ENCODE measurements at places on chromosomes 13 and 19.

DNA sequence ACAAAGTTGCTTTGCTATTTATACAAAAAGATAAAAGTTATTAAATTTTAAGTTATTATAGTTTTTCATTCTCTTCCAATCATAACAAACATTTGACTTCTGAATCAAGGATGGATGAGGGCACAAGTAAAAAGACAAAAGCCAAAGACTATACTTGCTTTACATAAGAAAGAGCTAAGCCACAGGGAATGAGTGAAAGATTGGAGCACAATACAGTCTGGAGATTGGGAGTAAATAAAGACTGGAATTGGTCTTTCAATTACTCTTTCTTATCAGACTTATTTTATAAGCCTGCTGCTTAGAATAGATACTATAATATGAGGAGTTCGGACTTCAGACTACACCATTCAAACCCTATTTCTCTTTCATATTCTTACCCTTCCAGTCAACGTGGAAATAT, 1874.1 kb upstream of the PRR20A start:
- no peak for DNase-seq

DNA sequence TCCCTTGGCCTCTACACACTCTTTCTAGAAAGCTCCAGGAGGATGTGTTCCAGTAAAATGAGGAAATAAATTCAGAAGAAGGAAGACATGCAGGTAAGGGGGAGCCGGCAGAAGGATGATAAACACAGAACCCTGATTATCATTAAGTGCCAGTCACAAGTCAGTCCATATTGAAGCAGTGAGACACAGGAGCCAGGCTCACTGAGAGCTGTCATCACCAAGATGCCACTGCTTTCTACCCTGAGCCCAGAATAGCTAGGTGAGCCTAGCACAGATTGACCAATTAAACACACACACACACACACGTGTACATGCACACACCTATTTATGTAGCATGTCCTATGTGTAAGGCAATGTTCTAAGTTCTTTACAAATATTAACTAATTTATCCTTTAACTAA, 211.4 kb upstream of the IPO5 start:
- no peak for DNase-seq

DNA sequence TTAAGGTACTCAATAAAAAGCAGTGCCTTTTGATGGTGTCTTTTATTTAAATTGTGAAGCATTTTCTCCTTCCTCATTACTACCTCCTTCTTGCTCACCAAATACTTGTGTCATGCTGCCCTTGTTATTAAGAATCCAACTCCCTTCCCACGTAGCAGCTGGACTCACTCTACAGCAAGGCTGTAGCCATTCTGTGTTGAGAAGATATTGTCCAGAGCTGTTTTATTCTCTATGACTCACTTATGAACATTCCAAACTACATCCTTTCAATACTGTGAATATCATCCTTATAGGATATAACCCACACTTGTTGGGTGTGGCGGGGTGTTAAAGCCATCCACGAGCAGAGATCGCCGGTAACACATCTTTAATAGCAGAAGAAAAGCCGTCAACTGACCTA, 1671.5 kb upstream of the SLC10A2 start:
- no peak for DNase-seq

DNA sequence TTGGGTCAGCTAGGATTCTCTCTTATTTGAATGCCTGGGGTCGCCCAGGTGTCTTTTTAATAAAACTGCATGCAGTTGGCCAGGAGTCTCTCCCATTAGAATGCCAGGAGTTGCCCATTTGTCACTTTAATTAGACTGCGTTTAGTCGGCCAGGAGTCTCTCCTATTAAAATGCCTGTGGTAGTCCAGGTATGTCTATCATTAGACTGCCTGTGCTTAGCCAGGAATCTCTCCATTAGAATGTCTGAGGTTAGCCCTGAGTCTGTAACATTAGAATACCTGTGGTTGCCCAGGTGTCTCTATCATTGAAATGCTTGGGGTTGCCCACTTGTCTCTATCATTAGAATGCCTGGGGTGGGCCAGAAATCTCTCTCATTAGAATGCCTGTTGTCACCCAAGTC, 1470.9 kb downstream of the UQCRFS1 start:
- DNase-seq = no peak

GRCh38 chr13:41352935-41353840, 42.1 kb downstream of the NAA16 start:
- peak; percentile 61 for DNase-seq

DNA sequence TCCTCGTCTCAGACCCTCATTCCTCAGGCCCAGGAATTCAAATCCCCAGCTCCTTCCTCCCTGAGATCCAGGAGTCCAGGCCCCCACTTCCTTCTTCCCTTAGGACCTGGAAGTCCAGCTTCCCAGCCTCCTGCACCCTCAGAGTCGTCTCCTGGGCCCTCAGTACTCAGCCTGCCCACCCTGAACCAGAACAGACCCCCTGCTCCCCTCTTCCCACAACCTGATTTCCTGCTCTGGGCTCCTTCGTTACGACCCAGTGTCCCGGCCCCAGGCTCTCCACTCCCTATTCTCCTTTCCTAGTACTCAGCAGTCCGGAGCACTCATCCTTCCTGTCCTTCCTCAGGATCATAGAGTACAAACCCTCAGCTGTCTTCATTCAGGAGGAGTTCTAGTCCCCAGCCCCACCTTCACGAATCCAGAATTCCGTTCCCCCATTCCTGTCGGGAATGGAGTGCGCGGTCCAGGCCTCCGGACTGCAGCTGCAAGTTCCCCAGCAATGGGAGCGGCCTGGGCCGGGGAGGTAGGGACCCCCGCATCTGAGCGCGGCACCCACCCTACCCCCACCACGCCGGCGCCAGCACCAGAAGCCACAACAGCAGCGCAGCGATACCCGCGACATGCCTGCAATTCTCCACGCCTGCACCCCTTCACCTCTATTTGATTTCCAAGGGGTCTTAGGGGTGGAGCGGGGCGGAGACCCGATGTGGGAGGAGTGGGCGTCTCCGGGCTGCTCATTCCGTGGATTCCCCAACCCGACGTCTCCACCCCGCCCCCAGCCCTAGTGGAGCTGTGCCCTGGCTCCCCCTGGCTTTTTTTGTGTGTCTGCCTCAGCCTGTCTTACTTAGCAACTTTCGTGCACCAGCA, 12.7 kb downstream of the EGLN2 start:
- no peak for DNase-seq

DNA sequence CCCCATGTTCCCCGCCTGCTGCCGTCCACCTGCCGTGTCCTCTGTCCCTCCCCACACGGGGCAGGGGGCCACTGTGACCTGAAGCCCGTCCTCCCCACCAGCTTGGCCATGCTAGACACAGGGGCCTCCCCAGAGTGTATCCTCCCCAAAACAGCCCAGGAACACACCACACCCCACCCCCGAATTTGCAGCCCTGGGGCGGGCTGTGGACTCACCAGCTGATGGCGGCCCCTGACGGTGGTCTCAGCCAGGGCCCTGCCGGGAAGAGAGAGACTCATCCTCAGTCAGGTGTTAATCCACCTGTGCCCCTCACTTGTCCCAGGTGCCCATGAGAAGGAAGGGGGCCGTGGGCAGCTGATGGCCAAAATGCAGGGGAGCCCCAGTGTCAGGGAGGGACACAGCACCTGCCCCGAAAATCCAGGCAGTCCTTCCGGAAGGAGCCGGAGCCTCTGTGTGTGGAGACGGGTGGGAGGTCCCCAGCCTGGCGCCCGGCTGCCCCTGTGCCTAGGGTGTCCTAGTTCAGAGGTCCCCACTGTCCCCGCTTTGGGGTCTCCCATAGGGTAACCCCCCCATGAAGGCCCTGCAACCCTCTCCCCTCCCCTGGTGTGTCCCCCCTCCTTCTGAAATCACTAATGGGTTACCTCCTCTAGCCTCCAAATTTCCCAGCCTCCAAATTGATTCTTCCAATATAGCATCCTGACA, 39.3 kb upstream of the TCF3 start:
- DNase-seq = no peak

DNA sequence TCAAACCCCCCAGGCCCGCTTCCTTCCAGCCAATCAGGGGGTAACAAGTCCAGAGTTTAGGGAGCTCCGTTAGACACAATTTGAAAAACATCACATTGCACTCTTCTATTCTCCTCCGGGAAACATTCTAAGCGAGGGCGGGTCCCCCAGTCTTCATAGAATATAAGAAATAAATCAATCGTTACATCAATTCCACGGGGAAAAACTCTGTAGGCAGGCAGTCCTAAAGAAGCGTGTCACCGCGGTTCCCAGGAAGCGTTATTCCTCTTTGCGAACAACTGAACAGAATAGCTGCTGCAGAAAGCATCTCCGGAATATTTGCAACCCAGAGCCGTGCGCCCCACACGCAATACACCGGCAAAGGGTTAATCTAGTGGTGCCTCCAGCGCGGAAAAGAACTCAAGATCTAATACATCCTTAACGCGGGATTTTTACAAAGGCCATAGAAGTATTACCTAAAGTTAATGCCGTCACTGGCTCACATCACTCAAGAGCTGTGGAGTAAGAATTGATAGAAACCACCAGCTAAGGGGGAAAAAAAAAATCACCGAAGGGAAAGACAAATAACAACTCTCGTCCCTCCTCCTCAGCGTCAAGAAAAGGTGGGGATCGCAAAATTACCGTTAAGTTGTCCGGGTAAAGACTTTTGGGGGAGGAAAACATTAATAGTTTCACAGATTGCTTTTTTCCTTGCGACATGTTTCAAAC, 65.1 kb downstream of the KCNRG start:
- DNase-seq = peak; percentile 29

DNA sequence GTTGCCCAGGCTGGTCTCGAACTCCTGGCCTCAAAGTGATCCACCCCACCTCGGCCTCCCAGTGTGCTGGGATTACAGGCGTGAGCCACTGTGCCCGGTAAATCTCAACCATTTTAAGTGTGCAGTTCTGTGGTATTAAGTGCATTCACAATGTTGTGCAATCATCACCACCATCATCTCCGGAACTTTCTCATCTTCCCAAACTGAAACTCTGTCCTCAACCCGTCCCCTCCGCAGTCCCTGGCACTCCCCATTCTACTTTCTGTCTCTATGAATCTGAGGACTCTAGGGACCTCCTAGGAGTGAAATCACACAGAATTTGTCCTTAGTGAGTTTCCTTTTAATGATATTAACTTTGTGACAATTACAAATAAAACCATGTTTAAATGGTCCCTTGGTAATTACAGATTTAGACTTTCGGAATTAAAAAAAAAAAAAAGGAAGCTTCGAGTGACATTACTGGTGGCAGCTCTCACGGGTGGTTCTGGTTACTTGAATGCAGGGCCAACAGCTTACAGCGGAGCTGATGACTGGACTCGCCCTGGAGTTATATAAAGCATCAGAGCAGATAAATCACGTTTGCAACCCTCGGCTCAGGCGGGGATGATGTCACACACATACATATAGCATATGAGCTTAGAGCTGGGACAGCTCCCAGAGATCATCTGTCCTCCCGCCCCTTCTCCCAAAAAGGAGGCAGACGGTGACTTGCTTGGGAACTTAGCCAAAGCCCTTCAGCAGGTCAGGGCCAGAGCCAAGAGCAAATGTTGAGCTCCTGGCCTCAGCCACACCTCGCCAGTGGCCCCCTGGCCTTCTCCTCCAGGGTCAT, 89.8 kb downstream of the ZNF557 start:
- no peak for DNase-seq

GRCh38 chr19:35293363-35293739, 1.4 kb downstream of the MAG start:
- DNase-seq = no peak

GRCh38 chr13:112984954-112985802, 16.2 kb downstream of the MCF2L start:
- no peak for DNase-seq

- no peak for DNase-seq
Observed at GRCh38 chr13:21336609-21337349, 122.3 kb downstream of the ZDHHC20 start.

- DNase-seq = no peak
Observed at GRCh38 chr13:43303033-43303729, 279.8 kb downstream of the DNAJC15 start.

DNA sequence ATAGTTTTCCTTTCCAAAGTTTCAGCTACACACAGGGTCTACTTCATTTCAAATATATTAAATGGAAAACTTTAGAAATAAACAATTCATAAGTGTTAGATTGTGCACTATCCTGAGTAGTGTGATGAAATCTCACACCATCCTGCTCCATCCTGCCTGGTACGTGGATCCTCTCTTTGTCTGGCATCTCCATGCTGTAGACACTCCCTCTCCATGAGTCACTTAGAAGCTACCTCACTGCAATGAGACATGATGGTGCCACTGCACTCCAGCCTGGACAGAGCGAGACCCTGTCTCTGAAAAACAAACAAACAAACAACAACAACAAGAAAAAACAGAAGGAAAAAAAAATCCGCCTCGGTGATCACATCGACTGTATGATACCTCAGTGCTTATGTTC, 191.8 kb downstream of the PCCA start:
- no peak for DNase-seq

DNA sequence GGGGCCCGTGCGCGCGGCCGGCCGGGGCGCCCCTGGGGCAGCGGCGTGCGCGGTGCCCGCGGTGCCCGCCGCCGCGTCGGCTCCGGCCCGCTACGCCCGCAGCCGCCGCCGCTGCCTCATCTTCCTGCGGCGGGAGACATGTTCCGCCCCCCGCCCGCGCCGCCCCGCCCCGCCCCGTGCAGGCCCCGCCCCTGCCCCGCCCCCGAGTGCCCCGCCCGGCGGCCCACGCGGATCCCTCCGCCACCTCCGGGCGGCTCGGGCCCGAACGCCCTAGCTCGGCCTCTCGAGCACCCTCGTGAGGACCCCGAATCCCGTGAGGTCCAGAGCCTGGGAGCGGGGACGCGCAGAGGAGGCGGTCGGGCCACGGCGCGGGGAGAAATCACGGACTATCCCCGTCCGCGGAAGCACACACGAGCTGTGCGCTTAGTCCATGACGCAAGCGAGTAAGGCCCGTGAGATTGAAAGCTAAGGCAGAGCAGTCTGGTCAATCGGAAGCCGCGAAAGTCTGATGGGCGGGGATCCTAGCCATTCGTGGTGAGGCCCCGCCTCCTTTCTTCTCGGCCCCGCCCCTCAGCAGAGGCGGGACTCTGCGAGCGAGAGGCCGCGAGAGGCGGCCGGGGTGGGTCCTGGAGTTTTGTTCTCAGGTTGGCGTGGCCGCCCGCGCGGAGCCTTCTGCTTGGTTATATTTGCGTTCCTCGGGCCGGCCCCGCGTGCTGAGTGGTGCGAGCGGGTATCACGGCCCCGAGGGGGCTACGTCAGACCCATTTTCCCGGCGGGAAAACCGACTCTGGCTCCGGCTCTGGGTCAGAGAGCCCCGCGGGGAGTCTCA, at the start of gene TCF3:
TSS of gene TCF3 (minus strand) at position 145 of the 829 bp plus-strand sequence. CDS start 2,367 bp downstream, outside the sequence.
- peak; percentile 98 for DNase-seq

DNA sequence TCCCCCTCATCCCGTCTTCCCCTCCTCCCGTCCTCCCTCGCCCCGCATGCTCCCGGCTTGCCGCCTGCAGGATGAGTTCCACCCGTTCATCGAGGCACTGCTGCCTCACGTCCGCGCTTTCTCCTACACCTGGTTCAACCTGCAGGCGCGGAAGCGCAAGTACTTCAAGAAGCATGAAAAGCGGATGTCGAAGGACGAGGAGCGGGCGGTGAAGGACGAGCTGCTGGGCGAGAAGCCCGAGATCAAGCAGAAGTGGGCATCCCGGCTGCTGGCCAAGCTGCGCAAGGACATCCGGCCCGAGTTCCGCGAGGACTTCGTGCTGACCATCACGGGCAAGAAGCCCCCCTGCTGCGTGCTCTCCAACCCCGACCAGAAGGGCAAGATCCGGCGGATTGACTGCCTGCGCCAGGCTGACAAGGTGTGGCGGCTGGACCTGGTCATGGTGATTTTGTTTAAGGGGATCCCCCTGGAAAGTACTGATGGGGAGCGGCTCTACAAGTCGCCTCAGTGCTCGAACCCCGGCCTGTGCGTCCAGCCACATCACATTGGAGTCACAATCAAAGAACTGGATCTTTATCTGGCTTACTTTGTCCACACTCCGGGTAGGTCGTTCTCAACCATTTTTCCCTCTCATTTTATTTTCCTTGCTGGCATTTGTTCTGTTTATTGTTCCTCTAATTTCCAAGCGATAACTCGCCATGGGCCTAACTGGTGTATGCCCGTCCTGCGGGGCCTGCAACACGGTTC, 29.8 kb downstream of the NFIX start:
- DNase-seq = no peak
